ENCODE measurements at places on chromosomes 3 and 15.

DNA sequence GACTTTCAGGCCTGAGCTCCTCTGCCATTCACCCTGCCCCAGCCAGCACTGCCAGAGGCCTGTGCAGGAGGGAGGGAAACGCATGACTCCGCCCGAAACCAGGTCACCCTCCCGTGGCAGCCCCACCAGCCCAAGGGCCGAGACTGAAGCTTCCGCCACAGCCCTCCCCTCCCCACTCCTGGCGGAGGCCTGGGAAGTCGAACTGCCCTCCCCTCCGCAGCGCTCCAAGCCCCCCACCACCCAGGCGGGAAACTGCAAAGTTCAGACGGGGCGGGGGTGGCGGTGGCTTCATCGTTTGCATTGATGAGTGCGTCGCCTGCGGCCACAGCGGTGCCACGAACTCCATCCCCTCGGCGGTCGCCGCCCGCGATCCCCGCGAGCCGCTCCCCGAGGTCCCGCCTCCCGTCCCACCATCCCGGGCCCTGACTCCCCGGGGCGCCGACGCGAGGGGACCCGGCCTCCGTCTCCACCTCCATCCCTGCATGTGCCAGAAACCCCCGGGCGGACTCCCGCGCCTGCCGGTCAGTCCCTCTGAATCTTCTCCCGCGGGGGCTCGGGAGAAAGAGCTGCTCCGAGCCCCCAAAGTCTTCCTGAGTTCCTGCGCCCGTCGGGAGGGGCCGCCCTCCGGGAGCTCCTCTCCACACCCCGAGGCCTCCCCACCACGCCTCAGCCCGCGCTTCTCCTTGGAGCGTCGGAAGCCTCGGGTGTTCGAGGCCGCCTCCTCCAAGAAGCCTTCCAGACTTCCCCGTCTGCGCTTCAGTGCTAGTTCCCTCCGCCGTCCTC, 698 bp downstream of the MELTF start:
- peak; percentile 88 for DNase-seq

- DNase-seq, result no peak
Observed at GRCh38 chr15:25847051-25847450, 16.1 kb downstream of the ATP10A start.

- DNase-seq, result no peak
Observed at GRCh38 chr3:111802163-111802625, 56.9 kb upstream of the PHLDB2 start.

- no peak for DNase-seq
Observed at GRCh38 chr3:134650431-134651346, at the start of gene KY. KY (minus strand) TSS chr3:134651022; CDS start chr3:134650960, 62 bp downstream.

- no peak for DNase-seq
Observed at GRCh38 chr3:65625305-65625704, 413.4 kb downstream of the MAGI1 start.

DNA sequence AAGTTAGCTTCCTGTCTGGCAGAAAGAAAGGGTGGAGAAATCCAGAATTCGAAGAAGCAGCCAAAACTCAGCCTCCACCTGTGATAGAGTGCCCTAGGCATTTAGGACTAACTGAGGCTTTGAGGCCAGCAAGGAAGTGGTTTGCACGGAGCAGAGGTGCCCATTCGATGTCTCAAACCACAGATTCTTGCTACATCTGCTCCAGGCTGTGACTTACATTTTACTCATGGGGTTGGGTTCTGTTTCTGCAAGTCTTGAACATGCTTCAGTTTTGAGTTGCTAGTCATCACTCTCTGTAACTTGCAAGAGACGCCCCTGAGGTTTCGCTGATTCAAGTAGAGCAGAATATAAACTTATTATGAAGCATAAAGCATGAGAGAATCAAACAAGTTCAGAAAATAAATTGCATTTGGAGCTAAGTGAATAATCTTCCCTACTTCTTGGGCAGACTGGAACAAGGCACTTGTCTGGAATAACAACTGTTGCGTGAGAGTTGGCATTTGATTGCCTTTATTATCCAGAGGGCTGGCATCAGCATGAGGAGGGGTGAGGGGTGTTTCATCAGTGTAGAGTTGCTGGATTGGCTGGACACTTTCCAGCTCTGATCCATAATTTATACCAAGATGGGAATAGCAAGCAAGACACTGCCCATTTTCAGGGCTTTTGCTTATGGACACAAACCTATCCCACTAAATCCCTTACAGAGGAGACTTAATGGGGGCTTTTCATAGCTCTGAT, 256.5 kb downstream of the AGBL1 start:
- no peak for DNase-seq

DNA sequence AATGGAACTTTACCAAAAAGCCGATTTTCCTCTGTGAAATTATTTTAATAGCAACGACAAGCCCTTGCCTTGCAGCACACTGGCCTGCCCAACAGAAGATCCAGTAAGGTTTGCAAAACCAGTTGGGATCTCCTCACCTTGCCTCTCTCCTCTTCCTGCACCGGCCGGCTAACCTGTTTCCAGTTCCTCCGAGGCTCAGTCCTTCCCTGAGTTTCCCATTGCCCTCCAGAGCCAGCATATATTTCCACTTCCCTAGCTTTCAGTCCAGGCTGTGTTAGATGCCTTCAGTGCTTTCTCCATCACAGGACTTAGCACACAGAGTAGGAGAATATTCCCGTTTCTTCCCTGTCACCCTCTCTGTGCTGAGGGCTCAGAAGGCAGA, 60.3 kb downstream of the NOX5 start:
- no peak for DNase-seq

- DNase-seq, result no peak
Observed at GRCh38 chr3:183526838-183527427, 28.6 kb downstream of the KLHL6 start.

DNA sequence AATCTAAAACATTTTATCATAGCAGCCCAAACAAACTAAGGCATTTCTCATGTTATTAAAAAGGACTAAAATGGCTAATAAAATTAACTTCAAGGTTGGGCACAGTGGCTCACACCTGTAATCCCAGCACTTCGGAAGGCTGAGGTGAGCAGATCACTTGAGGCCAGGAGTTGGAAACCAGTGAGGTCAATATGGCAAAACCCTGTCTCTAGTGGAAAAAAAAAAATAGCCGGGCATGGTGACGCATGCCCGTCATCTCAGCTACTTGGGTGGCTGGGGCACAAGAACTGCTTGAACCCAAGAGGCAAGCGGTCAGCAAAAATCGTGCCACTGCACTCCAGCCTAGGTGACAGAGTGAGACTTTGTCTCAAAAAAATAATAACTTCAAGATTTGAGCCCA, 110.2 kb downstream of the NR2E3 start:
- DNase-seq, result peak; percentile 56

DNA sequence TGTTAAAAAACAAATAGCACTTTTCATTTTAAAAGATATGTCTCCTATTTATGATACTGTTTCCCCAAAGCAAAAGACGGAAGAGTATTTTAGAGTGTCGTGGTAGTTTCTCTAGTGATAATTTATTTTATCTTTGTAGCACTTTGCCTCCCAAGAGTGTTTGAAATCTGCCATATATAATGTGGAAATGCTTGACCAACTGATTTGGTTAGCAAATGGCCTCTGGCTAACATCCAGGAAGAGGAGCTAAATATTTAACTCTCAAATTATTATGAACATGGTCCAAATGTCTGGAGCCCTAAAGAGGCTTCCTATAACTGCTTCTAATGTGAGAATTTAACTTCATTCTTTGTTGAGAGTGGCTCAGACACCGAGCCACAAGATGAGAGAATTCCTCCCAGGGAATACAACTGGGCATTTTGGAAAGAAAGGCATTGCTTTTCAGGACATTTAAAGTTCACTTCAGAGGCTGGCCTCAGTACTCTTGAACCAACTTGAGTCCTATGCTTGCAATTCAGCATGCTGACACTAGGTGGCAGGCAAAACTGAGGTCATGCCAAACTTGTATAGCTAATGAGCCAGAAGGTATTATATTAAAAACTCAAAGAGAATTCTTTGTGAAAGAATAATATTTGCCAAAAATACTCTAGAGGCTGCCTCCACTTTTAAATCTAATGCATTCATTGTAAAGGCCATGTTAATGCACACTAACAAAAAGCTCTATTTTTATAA, 104.5 kb downstream of the RARB start:
- no peak for DNase-seq

DNA sequence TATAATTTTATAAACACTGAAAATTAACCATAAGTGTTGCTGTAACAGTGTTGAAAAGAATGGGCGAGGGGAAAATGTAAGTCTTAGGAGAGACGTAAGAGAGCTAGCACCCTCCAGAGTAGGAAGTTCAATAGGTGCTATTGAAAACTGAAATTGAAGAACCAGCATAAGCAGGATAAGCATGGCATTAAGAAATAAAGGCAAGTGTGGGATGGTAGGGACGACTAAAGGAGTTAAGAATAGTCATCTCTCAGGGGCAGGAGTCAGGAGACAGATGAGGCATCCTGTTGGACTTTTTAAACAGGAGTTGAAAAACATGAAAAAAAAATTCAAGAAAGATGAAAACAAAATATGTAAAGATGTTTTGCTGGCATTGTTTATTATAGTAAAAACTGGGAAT, 43.5 kb downstream of the ABHD2 start:
- DNase-seq, result no peak

DNA sequence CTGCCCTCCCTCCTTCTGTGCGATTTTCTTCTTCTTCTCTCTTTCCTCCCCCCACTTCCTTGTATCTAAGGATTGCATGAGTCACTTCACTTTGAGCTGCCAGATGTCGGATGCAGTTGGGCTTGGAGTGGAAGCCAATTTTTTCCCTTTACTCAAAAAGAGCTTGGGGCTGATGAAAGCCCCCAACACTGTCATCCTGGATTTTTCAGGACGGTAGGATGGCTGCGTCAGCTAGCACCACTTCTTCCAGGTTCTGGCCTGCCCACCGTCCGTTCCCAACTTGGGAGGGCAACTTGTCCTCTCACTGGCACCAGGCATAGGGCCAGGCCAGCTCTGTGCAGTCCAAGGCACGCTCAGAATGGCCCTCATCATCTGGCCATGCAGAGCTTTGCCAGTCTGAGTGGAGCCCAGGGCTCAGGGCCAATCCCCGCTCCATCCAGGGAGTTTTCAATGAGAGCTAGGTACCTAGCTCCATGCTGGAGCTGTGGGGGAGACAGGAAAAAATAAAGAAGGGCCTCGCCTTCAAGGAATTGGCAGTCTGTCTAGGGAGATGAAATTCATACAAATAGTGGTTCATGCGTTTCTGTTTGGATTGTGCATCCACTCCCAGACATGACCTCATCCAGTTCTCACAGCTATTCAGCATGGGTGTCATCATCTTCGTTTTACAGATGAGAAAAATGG, 47.7 kb upstream of the INSYN1 start:
- no peak for DNase-seq

- DNase-seq, result no peak
Observed at GRCh38 chr3:72080095-72080494, 295.1 kb upstream of the PROK2 start.

DNA sequence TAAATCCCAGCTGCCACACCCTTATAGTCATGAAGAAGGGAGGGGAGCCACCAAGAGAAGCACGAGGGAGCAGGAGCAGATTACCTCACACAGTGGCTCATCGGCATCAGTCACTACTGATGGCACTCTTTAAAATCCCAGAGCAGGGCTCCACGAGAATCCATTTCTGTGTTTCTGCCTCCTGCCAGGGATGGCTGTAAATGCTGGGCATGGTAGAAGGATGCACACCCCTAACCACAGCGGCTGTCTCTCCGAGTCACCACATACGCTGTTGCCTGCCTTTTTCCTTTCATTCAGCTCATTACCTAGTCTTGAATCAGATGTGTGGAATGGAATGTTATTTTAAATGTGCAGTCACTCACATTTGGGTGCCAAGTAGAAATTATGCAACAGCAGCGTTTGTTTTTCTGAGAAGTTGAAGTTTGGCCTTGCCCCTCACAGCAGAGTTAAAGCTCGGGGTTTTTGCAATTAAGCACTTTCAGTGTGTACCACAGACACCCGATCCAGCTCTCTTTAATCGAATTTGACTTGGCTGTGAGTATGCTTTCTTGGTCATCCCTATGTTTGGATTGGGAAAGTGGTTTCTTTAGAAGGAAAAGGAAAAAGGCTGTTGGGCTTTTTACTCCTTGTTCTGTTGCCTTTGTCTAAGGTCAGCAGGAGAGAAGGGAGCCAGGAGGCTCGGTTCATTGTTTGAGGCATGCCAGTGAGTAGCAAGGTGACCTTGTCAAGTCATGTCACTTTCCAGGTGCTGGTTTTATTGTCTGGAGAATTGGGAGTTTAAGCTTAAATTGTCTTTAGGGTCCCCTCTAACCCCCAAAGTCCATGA, 284.2 kb upstream of the TPM1 start:
- peak; percentile 73 for DNase-seq

- no peak for DNase-seq
Observed at GRCh38 chr15:47355759-47356158, 361.5 kb upstream of the SEMA6D start.

DNA sequence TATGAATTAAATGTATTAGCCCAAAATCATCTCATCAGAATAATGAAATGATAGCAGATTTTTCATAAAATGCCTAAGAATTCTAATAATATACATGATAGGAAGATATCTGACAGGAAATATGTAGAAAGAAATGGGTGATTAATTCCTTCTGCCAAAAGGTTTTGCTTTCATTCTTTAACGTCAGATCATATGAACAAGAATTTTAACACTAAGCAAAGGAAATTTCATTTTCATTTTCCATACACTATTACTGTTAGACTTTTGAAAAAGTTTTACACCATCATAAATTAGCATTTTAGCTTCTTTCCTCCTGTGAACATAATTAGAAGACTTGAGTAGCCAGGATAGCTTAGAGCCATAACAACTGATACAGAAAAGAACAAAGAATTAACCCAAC, 1099.9 kb downstream of the NSUN3 start:
- no peak for DNase-seq

GRCh38 chr3:9946112-9947024, 5.8 kb downstream of the PRRT3 start:
- peak; percentile 75 for DNase-seq

- DNase-seq, result no peak
Observed at GRCh38 chr3:45763303-45763675, 33.0 kb downstream of the SLC6A20 start.
